ENCODE measurements at places on chromosomes 2 and 18. TPM values are rescaled to one million over a fixed set of nuclear protein-coding genes. Genes with fewer than 3 reads are reported as not detected.
A peak's percentile ranks its signal among the peaks of the same experiment; 100 is the strongest.

The ATOH8 gene
- total RNA-seq, result 23.8 TPM

DNA sequence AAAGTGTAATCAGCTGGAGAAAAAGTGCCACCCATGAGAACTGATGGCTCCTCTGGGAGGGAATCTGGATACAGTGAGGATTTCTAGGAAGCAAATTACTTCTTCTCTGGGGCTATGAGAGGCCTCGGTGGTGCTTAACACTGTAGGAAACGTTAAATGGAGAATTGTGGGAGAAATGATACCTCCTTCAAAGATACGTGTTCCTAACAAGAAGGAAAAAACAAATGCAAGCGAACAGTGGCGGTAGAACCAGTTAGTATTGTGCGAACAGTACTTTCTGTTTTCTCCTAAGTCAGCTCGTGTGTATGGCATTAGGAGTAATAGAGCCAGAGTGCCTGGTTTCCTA lies 587 bp upstream of the MTIF2 start:
- DNase-seq, result no peak

The HTRA2 gene
- 52.5 TPM for total RNA-seq

The PIK3C3 gene
- 43.0 TPM for total RNA-seq

The NT5DC4 gene
- total RNA-seq, result not detected

DNA sequence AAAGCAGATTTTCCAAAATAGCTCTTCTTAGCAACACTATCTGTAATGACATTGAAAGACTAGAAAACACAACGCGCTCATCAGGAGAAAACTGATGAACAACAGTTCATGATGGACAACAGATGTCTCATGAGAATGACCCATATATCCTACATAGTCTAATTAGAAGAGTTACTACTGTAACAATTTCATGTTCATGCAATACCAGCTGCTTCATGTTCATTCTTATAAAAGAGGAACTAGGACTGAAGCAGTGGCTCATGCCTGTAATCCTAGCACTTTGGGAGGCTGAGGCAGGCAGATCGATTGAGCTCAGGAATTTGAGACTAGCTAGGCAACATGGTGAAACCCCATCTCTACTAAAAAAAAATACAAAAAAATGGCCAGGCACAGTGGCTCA lies 22.7 kb downstream of the TRAPPC8 start:
- no peak for DNase-seq

DNA sequence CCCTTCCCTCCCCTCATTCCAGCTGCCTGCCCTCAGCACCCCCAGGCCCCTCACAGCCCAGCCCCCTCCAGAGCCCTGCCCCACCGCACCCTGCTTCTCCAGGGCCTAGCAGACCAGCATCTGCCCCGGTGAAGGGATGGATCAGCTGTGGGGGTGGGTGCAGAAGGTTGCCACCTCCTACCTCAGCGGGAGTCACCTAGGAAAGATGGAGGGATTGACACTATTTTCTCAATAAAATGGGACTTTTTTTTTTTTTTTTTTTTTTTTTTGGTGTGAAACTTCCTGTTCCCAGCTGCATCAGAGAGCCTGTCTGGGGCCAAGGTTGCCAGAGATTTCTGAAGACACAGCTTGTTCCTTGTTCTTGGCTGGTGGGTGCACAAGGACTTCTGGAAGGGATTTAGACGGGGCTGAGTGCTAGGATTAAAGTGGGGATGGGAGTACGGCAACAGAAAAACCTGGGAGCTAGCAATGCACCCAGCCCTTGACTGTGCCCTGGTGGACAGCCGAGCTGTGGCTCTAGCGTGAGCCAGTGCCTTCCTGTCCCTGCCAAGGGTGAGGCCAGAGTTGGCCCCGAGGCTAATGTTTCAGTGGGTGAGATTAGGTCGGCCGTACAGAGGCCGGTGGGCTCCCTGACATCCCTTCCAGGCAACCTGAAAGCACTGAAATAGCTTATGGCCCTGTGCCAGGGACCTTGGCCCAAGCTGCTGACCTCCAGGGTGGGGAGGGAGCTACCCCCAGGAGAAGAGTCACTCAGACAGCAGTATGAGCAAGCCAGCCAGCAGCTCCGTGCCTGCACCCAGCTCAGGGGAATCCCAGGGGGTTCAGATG lies 4.6 kb downstream of the B3GNT7 start:
- DNase-seq, result no peak

The CYP27C1 gene
- total RNA-seq, result not detected

The CFAP221 gene
- total RNA-seq, result 1.1 TPM

GRCh38 chr2:132725748-132726147 lies 55.7 kb upstream of the LYPD1 start:
- no peak for DNase-seq

The HOXD1 gene
- 0.07 TPM for total RNA-seq

- no peak for DNase-seq
These were observed 5.6 kb upstream of the EML4 start for GRCh38 chr2:42163444-42164045.

- DNase-seq, result no peak
These were observed 115.2 kb downstream of the GFPT1 start for GRCh38 chr2:69271831-69272257.

The NGEF gene
- total RNA-seq, result 0.14 TPM

GRCh38 chr2:25960920-25961319 lies 21.4 kb downstream of the KIF3C start:
- DNase-seq, result peak; percentile 81

- DNase-seq, result peak; percentile 52
These were observed 70.5 kb downstream of the FMNL2 start for GRCh38 chr2:152405206-152406118.

DNA sequence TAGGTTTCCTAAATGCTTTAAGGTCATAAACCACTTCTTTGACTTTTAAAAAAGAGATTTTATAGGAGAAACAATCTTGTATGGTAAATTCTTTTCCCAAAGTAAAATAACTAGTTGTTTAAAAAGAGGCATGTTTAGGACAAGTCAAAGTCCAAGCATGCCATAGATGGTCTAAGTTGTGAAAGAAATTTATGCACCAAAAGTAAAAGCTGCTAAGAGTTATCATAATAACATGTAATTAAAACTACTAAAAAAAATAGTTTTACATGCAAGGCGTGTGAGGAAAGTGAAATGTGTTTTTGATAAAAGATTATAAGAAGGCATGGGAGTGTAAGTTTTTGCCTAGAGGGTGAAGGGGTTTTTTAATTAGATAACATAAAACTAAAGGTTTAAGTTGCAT lies 22.5 kb downstream of the FAM210A start:
- DNase-seq, result no peak

- no peak for DNase-seq
These were observed 4.7 kb upstream of the OSBPL1A start for GRCh38 chr18:24402209-24402785.

DNA sequence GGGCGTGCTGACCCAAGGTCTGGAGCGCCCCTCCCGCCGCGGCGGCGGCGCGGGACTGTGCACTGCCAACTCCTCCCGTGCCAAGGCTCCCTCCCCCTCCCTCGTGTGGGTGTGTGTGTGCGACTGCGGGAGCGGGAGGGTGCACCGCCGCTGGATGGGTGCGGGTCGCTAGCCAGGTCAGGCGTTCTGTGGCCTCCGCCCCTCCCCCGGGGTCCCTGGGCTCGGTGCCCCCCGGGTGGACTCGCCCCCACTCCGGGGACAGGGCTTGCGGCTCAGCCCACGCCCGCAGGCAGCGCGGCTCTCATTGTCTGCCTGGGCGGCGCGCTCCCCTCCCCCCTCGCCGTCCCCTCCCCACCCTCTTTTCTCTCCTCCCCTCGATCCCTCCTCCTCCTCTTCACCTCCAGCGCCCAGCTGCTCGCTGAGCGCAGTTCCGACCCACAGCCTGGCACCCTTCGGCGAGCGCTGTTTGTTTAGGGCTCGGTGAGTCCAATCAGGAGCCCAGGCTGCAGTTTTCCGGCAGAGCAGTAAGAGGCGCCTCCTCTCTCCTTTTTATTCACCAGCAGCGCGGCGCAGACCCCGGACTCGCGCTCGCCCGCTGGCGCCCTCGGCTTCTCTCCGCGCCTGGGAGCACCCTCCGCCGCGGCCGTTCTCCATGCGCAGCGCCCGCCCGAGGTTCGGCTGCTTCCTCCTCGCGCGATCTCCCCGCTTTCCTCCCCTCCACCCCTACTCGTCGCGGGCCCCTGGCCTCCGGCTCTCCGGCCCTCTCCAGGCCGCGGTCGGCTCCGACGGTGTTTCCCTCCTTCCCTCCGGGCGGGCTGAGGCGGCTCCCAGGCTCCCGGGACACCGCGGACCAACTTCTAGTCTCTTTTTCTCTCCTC lies at the start of gene GATA6:
Gene GATA6 (plus strand): TSS at position 579 of the 878 bp plus-strand sequence. CDS start 1,556 bp downstream, outside the sequence.
- peak; percentile 90 for DNase-seq

GRCh38 chr2:217142649-217143266 lies 282.9 kb upstream of the TNP1 start:
- no peak for DNase-seq

DNA sequence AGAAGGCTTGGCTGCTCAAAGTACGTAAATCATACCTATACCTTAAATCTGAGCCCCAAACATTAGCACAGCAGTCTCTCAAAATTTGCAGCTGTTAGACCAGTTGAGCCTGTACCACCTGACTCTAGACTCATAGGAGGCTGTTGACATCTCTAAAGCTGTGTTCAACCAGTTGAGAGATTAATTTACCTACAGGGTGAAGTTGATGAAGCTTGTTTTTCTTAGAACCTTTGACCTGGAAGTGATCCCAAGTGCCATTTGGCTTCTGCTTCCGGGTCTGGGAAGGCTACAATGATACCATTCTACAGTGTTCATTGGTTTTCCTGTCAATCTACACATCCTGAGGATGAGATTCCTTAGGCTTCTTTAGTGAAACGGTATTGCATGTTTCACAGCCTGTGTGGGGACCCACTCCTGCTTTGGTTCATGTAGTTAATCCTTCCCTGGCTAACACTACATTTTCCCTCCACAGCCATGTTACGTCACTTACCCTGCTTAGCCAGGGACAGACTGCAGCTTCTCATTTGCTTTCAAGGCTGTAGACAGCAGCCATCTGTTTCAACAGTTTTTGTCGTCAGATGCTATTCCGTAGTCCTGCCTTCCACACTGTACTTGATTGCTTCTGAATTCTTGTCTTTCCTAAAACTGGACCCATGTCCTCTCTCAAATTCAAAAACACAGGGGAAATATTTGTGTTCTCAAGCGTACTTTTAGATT lies 4.7 kb upstream of the IL1RL2 start:
- DNase-seq, result no peak

The EMILIN2 gene
- 11.8 TPM for total RNA-seq

The SLC5A7 gene
- not detected for total RNA-seq

The POU3F3 gene
- total RNA-seq, result not detected

GRCh38 chr2:37230581-37230980 lies 815 bp downstream of the CEBPZ start:
- DNase-seq, result no peak

DNA sequence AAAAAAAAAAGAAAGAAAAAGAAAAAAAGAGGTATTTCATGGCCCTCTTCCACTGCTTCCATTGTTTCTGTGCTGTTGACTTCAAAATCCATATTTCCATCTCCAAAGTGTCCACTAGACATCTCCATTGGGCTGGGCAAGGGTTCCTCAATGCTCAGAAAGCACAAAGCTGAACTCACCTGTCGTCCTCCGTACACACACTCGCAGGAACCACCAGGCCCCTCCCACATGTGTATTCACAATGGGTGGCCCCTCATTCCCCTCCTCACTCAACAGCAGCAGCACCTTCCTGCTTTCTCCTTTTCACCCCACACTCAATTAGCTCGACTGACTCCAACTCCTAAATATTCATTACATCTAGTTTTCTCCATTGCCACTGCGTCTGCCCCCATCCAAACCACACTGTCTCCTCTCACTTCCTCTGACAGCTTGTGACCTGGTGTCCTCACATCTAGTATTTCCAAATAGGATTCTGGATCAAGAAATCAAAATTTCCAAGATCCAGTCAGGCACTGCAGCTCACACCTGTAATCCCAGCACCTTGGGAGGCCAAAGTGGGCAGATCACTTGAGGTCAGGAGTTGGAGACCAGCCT lies 25.2 kb downstream of the OSBPL1A start:
- DNase-seq, result no peak

The SYT4 gene
- not detected for total RNA-seq

The DES gene
- not detected for total RNA-seq

The FSHR gene
- total RNA-seq, result not detected

DNA sequence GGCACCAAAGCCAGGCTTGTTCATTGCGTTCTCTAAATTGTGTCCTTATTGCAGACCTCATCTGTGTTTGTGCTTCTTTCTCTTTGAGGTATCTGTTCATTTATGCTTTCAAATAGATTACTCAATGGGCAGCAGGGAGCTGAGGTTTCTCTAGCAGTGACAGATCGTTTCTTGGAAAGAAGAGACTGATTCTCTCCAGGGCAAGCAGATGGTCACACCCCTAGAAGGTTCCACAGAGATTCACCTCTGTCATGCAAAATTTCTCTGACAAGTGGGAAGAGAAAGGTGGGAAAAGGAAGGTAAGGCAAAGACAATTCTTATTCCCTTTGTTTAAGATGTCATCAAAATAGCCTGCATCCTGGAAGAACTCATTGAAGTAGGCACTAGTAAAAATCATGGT lies 14.0 kb downstream of the DLGAP1 start:
- DNase-seq, result no peak

DNA sequence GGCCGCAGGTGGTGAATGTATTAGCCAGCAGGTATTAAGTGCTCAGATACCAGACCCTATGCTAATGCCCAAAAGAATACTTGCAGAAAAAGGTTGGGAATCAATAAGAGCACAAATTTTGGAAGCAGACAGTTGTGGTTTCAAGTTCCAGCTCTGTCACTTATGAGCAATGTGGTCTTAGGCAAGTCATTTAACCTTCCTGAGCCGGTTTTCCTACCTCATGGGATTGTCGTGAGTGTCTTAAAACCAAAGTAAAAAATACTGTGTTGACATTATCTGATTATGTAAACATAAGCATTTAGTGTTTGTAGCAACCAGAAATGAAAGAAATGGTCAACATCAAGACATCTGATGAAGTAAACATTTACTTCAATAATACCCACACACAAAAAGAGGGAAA lies 93.0 kb upstream of the CHST9 start:
- no peak for DNase-seq

- no peak for DNase-seq
These were observed 41.9 kb downstream of the SCN9A start for GRCh38 chr2:166333801-166334200.

DNA sequence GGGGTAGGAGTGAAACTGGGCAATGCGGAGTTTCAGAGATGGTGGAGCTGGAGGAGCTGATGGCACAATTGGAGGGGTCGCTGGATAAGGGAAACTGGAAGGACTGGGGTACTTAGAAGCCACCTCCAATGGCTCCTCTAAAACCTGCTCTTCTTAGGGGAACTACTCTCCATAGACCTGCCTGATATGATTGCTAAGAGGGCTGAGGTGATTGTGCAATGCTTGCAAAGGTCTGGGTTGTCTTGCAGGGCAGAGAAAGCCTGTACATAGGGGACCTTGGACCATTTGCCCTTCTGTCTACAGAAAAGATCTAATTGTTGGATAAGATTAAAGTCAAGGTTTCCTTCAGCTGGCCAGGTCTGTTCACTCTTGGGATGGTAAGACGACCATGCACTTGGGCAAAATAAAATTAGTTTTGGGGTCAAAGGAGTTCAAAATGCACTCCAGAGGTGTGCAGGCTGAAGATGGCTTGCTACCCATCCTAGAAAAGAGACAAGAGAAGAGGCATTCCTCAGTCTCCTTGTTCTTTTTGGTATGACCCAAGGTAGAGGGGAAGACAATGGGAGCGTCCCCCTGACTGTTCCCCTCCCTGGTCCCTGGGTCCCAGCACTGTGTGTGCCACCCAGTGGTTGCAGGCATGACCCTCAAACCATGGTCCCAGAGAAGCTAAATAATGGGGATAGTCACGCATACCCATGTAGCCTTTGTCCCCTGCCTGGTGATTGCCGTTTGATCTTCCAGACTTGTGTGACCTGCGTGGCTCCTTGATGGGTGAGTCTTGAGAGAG lies 41.1 kb downstream of the STK17B start:
- no peak for DNase-seq

GRCh38 chr2:232437195-232437571 lies 18.8 kb upstream of the ALPI start:
- no peak for DNase-seq

- DNase-seq, result no peak
These were observed 247.0 kb downstream of the AGAP1 start for GRCh38 chr2:235740821-235741220.

Data from pulmonary artery endothelial cell (primary cell).